ENCODE measurements at places on chromosomes 5 and 9. TPM values are rescaled to one million over a fixed set of nuclear protein-coding genes. Genes with fewer than 3 reads are reported as not detected.

DNA sequence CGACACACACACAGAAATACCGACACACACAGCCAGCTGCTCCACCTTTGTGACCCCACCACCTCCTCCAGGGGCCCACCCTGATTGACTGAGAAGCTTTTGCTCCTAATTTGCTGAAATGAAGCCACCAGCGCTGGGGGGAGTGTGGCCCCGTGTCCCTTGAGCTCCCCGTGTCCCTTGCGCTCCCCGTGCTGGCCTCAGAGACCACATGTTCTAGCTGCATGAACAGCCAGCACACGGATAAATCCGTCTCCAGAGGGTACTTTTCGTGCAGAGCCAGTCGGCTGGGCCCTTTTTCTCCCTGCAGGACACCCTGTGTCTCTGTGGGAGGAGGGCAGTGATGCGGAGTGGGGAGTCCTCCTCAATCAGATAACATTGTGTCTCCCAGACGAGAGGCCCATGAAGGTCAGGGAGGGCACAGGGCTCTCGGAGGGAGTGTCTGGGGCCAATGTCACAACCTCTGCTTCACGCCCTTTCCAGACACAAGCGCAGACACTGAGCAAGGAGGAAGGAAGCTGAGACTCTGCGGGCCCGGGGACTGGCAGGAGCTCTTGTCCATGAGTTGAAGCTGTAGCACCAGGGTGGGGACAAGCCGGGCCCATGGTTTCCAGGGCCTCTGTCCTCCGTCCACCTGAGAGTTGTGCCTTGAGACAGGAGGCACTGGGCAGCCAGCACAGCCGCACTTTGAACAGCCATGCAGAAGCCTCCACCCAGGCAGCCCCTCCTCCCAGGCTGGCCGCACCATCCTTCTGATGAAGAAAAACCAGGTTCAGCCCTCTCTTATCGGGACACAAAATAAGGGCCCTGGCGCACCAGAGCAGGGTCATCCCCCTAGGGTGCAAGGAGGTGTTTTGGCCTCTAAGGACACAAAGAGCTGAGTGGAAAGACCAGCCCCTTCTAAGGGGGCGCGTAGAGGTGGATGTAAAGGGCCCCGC, 36.4 kb upstream of the SLC6A19 start:
- H3K27ac ChIP-seq = no peak overlapping the region
- peaks cover 2% of the 10 kb centered on the region for H3K4me1 ChIP-seq
- no peak for DNase-seq
- H3K36me3 ChIP-seq = no peaks in the 10 kb centered on the region
- peaks cover 12% of the 10 kb centered on the region for H3K27me3 ChIP-seq

DNA sequence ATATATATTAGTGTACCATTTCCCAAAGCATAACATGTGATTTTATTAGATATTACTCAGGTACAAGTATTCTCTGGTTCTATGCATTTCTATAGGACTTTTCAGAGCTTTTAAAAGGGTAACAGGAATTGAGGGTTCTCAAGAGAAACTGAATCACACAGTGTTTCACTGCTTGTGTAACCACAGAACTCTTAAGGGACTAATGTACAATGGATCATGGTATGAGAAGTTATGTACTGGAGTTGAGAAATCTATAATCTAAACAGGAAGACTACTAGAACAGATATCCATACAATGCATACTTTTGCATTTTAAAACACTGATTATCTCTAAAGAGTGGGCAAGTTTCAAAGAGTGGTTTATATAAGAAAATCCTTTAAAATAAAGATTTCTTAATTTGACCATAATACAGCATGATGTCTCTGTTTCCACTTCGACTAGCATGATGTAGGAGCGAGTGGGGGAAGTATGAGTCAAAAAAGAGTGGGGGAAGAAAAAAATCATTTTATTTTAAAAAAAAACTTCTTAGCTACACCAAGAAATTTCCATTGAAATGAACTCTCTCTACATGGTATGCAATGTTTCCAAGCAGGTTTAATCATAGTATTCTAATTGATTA, 183.5 kb downstream of the RFX3 start:
- DNase-seq = no peak
- no peaks in the 10 kb centered on the region for H3K27me3 ChIP-seq
- H3K4me3 ChIP-seq = no peak overlapping the region
- peaks cover 9% of the 10 kb centered on the region for H3K36me3 ChIP-seq
- H3K4me1 ChIP-seq = peaks cover 44% of the 10 kb centered on the region
- peak overlapping the region; percentile 42 for H3K27ac ChIP-seq

DNA sequence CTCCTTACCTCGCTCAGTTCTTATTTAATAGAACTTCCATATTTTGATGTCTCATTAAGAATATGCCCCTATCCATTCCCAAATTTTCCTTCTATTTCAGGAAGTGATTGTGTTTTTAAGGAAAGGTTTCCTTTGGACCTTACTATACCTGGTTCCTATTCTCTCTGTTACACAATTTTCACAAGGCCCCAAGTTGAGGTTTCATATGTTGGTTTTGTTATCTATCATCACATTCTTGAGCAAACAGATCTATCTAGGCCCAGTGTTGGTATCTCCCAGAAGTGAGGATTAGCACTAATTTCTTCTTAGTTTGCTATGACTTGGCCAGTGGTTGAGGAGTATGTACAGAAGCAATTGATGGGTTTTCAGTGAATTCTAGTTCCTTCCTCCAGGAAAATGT, 41.5 kb downstream of the ALG2 start:
- H3K4me1 ChIP-seq = peaks cover 31% of the 10 kb centered on the region
- no peak overlapping the region for H3K4me3 ChIP-seq
- DNase-seq = no peak
- H3K27ac ChIP-seq = no peak overlapping the region
- no peaks in the 10 kb centered on the region for H3K36me3 ChIP-seq

- peaks cover 16% of the 10 kb centered on the region for H3K27me3 ChIP-seq
- DNase-seq = no peak
- no peak overlapping the region for H3K4me3 ChIP-seq
- no peak overlapping the region for H3K27ac ChIP-seq
Measured at GRCh38 chr5:5738797-5739489, 316.5 kb downstream of the ICE1 start.

DNA sequence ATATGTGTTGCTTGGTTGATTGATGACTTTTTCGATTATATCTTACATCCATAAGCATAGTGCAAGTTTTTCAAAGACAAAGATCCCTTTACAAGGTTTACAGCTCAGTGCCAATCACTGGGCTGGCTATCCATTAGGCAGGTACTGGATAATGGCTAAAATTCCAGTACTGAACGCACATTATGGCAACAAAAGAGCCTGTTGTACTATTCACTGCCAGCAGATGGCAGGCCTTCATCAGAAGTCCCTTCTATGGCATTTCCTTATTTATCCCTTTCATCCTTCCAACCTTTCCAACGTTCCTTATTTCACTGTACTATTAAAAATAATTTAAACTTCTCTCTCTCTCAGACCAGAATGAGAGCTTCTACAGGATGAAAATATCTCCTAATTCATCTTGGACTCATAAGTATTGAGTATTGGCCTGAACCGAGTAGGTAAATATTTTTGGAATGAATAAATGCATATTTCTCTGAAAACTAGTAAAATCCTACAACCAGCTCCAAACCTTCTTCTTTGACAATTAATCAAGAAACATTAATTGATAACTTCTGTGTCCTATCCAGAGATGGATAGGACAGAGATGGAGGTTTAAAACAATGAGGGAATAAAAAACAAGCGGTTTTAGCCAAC, 6.7 kb upstream of the WNT8A start:
- H3K36me3 ChIP-seq = no peaks in the 10 kb centered on the region
- H3K4me3 ChIP-seq = no peak overlapping the region
- H3K27ac ChIP-seq = no peak overlapping the region
- peaks cover 14% of the 10 kb centered on the region for H3K4me1 ChIP-seq

DNA sequence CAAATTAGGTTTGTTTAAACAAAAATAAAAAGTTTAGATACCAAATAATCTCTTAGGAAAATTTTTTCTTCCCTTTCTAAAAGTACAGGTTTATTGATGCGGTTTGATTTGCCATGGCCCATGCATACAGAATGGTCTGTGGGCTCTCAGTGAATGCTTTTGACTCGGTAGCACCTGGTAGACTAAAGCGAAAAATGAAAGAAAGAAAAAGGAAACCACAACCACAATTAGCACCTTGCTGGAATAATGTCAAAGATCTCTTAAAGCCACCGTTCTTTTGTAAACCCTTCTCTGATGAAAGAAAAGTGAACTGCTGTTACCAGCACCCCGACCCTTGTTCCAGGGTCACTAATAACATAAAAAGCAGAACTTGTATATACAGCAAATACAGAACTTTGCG, 157.9 kb downstream of the NFIB start:
- no peaks in the 10 kb centered on the region for H3K27me3 ChIP-seq
- no peak overlapping the region for H3K27ac ChIP-seq
- DNase-seq = no peak
- peaks cover 5% of the 10 kb centered on the region for H3K4me1 ChIP-seq
- no peaks in the 10 kb centered on the region for H3K36me3 ChIP-seq
- no peak overlapping the region for H3K4me3 ChIP-seq

The FBP1 gene
- total RNA-seq = 1.9 TPM
